ENCODE measurements at places on chromosomes 7 and 10.

- no peak for DNase-seq
These were observed 12.3 kb downstream of the COL26A1 start for GRCh38 chr7:101374990-101375389.

DNA sequence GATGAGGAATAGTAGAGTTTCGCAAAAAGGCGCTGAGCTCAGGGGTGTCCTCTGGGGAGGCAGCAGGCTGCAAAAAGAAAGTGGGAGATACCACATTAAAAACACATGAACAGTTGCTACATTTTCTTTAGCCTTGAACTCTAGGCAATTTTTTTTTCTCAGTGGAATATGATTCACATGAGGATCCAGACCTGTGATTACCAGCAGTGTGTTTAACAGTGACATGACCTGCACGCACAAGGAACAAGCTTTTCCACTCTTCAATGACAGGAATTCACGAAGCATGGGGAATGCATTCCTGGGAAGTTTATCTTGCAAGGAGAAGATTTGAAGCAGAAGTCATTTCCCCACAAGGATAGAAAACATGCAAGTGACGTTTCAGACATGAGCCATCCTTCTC is 161.6 kb downstream of the ITGA8 start:
- DNase-seq: no peak

DNA sequence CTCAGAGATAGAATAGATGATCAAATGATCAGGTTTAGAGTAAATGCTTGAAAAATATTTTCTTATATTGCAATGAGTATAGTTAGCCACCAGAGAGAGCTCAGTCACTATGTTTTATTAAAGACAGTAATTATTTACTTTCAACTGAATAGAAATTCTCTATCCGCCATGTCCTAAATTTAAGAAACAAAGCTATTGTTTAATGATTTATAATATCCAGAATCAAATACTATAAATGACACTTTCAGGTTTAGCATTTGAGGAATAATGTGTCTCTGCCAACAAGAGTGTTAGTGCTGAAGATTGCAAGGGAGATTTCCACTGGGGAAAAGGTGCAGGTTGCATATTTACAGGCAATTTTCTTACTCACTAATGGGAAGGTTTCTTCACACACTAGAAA is 184.7 kb downstream of the DGKB start:
- DNase-seq: no peak

DNA sequence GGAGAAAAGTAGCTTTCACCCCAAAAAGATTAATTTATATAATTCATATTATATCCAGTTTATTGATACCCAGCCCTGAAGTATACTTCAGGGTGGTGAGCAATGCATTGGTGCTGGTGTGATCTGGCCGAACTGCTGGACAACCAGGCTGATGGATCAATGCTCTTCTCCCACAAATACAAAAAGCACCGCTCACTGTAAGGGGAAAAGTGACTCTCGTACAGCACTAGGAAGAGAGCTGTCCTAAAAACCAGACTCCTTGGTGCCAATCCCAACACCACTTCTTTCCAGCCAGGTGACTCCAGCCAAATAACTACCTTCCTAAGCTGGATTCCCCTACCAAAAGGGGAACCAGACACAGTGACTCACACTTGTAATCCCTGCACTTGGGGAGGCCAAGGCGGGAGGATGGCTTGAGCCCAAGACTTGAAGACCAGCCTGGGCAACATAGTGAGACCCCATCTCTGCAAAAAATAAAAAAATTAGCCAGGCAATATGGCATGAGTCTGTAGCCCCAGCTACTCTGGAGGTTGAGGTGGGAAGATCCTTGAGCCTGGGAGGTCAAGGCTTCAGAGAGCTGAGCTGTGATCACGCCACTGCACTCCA is 13.1 kb upstream of the TNPO3 start:
- no peak for DNase-seq

DNA sequence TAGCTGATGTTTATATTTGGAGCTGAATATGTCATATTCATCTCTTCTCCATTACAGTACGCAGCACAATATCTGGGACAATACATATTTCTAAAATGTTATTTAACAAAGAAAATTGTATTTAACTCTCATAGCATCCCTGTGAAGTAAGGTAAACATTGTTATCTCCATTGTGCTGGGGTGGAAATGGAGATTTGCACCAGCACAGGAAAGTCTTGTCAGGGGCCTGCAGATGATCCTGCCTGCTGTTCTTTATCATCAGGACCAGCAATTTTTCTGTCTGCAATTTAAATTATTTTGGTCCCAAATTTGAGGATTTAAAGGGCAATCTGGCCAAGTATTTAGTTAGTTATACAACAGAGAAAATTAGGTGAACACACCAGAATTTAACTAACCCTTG is 144.4 kb downstream of the CPED1 start:
- no peak for DNase-seq

Data from activated T-cell treated with anti-CD3 and anti-CD28 coated beads, Interleukin-2, amount 50 U/mL, for 48 hours (primary cell).